ENCODE measurements at places on chromosomes 7 and 10.

GRCh38 chr10:56505555-56505954 is 144.5 kb upstream of the ZWINT start:
- no peak for DNase-seq

DNA sequence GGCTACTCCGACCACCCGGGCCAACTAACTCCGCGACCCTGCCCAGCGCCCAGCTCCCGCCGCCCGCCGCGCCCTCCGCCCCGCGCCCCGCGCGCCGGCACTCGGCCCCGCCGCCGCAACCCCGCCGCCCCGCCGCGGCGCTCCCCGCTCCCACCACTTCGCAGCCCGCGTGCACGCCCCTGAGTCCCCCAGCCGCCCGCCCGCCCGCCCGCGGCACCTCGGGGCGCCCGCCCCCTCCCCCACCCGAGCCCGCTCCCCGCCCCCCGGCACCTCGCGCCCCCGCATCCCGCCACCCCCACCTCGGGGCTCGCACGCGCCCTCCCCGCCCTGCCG is 598 bp downstream of the JAZF1 start:
- no peak for DNase-seq

GRCh38 chr7:94243066-94243711 is 151.5 kb upstream of the COL1A2 start:
- no peak for DNase-seq

DNA sequence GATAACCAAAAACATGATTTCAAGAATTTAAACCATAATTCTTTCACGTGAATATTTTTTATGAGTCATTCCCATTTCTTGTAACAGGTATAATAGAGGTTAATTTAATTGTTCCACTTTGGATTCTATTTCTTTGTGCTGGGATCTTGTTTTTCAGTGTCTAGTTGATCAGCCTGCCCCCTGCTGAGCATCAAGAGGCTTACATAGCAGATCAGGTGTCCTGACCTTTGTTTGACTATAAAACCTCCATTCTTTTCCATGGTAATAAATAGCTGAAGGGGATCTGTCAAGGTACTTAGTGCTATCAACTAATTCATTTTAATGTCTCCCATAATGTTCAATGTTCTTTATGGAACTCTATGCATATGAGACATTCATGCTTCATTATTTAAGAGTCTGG is 4.9 kb downstream of the COL17A1 start:
- DNase-seq: no peak

GRCh38 chr7:157807510-157807909 is 470.7 kb downstream of the DNAJB6 start:
- DNase-seq: no peak

DNA sequence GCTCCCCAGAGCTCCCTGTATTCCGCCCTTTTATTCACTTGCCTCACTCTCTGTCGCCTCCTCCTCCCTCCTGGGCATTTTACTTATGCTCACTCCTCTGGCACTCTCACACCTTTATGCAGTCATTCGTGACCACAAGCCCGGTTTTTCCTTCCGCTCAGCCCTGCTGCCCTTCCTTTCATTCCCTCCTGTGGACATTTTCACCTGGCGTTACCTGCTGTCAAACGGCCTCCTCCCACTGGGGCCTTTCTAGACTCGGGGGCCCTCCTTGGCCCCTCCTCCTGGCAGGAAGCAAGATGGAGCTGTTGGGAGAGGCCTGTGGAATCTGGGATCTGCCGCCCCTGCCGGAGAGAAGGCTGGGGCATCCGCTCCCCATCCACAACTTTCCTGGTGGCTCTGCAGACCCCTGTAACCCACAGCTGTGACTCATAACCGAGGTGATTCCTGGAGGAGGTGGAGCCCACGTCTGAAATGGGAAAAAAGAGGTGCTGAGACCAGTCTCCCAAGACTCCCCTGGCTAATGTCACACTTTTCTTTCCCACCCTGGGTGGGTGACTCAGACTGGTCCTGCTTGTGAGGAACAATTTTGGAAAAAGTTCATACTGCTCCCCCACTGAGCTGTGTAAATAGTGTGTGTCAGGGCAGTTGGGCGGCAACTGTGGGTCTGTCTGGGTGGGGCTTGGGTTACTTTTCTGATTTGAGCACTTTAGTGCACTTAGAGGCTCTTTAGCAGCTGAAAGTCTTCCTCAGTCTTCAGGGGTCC is 1.2 kb downstream of the VCL start:
- no peak for DNase-seq

- no peak for DNase-seq
Observed at GRCh38 chr10:124706462-124707143, 37.6 kb downstream of the FAM53B start.

- peak; percentile 33 for DNase-seq
Observed at GRCh38 chr10:135601-136464, 578 bp downstream of the ZMYND11 start.

DNA sequence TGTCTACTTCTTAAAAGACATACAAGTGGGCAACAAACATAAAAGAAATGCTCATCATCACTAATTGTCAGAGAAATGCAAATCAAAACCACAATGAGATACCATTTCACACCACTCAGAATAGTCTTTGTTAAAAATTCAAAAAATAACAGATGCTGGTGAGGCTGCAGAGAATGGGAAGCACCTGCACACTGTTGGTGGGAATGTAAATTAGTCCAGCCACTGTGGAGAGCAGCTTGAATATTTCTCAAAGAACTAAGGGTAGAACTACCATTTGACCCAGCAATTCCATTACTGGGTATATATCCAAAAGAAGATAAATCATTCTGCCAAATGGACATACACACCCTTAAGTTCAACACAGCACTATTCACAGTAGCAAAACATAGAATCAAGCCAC is 61.8 kb upstream of the STEAP1 start:
- no peak for DNase-seq

- no peak for DNase-seq
Observed at GRCh38 chr7:23347033-23347681, 48.0 kb downstream of the MALSU1 start.

DNA sequence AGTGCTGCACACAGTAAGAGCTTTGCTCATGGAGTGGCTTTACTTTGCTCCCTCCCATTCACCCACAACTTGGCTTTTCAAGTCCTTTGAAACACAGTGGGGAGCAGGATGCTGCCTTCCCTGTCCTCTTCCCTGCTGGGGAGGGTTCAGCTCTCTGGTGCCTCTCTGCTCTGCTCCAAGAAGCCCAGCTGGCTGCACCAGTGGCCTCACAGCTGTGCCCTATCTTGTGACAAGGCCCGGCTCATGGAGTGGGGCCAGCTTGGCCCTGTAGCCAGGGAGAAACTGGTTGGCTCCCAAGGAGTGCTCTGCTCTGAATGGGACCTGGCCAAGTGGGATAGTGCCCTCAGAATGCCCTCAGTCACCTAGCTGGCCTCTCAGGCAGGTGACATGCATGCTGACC is 212.3 kb upstream of the ZMIZ1 start:
- DNase-seq: no peak

DNA sequence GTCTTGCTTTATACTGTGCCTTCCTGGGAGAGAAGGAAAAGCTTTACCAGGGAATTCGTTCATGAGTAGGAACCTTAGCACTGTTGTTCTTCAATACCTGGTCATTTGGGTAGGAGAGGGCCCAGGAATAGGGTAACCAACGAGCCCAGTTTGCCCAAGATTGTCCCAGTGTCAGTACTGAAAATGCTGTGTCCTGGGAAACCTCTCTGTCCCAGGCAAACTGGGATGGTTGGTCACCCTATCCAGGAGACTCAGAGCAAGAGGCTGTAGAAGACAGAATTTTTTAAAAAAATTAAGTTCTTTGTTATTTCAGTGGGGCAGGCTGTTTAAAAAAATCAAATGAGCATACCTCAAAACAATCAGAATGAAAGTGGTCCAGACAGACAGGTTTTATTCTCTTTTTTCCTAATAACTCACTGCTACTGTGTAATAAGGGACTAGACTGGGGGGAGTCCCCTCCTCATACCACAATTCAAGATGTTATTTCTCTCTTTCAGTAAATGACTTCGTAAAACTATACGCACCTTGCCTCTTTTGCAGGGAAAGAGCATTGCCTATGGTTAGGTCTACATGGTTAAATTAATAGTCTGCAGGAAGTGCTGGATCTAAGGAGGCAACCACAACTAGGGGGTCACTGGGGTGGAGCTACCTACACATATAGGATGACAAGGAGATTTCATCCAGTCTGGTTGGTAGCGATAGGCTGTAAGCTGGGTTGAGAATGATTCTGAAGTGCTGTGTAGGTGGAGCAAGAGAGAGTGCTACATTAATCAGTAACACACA is 41.1 kb upstream of the FAM133B start:
- DNase-seq: peak; percentile 63
